ENCODE measurements at places on chromosomes 2 and 18.
A peak's percentile ranks its signal among the peaks of the same experiment; 100 is the strongest.

DNA sequence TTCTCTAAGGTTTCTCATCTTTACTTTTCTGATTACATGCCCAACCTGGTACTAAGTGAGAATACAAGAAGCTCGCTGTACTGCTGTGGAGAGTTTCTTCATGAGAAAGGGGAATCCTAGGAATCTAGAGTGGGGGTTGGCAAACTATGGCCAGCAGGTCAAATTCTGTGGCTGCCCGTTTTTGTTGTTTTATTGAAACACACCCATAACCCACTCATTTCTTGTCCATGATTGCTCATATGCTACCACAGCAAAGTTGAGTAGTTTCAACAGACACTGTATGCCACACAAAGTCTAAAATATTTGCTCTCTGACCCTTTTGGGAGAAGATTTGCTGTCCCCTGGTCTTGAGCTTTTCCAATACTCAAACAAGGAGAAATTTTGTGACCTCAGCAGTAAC, 58.8 kb downstream of the C2orf74 start:
- no peak for DNase-seq

DNA sequence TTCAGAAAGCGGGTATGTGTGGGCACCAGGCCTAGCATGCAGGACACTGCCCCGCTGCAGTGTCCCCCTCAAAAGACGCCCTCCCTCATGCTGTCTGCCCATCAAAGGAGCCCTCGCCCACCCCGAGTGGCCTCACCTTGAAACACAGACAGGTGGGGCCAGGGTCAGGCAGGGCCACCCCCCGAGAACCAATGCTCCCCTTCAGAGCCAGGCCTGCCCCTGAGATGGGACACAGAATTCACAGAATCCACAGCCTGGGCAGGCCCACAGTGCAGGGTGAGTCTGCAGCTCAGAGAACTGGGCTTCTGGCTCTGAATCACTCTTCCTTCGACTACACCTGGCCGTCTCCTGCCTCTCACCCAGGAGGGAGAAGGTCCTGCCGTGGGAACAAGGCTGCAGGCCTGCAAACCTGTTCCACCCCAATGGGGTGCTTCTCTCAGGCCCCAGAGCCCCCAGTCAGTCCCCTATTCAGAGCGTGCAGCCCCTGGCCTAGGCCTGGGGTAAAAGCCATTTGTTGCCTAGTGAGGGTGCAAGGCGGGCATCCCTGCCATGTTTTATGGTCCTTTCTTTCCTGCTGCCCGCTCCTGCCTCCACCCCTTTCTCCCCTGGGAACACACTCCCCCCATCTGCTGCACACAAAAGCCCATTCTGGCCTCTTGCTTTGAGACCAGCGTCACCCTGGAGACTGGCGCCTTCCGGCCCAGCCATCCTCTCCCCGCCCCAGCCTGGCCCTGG, 11.3 kb upstream of the ARHGEF4 start:
- DNase-seq = no peak

GRCh38 chr18:59353079-59353680, 5.9 kb downstream of the LMAN1 start:
- DNase-seq = no peak

DNA sequence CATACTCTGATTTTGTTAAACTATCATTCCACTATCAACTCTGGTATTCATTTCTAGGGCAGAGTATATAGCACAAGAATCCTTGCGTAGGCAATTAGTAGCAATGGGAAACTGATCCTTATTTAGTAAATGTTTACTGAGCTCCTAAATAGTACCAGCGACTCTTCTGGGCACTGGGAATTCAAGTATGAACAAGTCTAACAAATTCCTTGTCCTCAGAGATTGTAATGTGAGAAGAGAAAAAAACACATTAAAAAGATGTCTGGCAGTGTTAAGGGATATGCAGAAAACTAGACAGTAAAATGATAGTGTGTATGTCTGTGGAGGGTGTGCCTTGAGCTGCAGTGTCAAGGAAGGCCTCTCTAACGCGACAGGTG, 721 bp downstream of the METTL5 start:
- DNase-seq = no peak

DNA sequence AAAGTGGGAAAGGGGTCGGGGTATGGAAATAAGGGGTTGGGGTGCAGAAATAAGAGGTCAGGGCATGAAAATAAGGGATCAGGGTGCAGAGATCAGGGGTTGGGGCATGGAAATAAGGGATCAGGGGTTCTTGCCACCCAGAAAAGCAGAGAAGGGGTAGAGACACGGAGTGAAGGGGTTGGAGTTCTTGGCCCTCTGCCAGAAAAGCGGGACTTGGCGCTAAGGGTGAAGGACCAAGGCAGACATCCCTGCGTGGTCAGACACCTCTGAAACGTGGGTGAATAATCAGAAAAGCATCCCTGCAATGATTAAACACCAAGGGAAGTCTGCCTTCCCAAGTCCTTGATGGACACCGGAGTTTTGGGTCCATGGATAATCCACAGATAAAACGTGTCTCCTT, 1521.6 kb upstream of the SLC39A10 start:
- DNase-seq = no peak

DNA sequence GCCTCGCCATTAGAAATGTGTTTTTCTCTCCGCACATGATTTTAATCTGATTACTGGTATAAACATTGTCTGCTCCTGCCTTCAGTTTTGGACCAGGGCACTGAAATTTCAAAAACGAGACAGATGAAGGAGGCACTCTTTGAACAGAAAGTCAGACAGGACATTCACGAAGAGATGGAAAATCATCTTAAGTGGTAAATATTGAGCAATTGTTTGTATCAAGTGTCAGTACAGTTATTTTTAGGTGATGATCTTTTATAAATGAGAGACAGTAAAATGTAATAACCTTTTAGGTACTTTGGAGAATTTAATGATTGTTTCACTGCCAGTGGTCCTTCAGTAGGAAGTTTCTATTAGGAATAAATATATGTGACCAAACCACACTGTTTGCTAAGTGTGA, 60.8 kb downstream of the CFAP221 start:
- no peak for DNase-seq

- peak; percentile 56 for DNase-seq
Measured at GRCh38 chr2:58045580-58046334, 849 bp upstream of the VRK2 start.
